ENCODE measurements at places on chromosomes 4 and X.

- DNase-seq, result no peak
Measured at GRCh38 chr4:14701389-14701788, 300.9 kb upstream of the CPEB2 start.

DNA sequence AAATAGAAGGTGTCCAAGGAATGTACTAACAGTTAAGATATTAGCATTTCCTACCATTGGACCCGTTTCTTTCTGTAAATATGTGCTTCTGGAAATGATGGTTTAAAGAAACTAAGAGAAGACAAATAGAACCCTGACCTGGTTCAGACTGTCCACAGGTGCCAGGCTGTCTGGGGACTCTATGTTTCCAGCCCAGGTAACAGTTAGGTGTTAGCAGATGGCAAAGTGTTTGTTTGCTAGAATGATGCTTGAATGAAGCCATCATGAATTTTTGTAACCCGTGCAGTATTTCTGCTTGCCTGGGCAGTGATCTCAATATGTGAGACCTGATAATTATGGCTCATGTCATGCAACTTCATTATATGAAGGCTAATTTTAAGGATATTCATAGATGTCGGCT lies 87.5 kb downstream of the LRRC66 start:
- no peak for DNase-seq

GRCh38 chrX:48681539-48682183 lies 1.9 kb upstream of the WAS start:
- no peak for DNase-seq

DNA sequence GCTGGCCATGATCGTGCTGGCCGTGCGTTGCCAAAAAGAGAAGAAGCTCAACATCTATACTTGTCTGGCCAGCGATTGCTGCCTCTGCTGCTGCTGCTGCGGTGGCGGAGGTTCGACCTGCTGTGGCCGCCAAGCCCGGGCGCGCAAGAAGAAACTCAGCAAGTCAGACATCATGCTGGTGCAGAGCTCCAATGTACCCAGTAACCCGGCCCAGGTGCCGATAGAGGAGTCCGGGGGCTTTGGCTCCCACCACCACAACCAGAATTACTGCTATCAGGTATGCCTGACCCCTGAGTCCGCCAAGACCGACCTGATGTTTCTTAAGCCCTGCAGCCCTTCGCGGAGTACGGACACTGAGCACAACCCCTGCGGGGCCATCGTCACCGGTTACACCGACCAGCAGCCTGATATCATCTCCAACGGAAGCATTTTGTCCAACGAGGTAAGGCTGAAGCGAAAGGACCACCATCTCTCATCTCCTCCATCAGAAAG lies 3.3 kb downstream of the PCDH10 start:
- DNase-seq, result no peak

DNA sequence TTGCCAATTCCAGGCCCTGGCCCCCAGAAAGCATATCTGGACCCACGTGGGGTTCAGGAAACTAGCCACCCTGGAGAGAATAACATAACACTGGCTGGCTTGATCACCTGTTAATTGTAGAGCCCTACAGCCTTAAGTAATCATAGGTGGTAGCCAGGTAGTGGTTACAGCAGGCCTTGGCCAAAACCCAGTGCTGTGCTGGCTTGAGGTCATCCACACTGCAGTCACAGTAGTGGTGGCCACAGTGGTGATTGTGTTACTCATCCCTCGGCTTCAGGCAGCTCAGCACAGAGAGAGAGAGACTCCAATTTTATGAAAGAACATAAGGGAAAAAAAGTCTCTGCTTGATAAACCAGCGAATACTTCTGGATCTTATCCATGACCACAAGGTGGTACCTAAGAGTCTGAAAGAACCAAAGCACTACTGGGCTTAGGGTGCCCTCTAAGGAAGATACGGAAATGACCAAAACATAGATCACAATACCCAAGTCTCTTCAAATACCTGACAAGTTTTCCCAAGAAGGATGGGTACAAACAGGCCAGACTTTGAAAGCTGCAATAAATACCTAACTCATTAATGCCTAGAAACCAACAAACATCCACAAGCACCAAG lies 46.6 kb upstream of the CDX4 start:
- no peak for DNase-seq

DNA sequence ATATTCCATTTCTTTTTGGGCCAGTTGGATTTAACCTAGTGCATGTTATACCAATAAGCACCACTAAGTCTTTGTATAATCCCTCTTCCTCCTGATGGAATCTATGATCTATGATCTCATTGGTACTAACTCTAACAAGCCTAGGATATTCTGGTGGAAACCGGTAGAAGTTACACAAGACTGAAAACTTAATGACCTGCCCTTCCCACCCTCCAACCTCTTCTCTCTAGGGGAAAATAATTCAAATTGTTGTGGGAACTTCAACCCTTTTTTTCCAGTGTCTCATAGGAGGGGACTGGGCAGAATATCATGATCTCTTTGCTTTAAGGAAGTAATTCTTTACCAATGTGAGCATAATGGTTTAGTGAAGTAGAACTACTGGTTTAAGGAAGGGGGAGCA lies 289.5 kb upstream of the BOD1L1 start:
- peak; percentile 64 for DNase-seq

DNA sequence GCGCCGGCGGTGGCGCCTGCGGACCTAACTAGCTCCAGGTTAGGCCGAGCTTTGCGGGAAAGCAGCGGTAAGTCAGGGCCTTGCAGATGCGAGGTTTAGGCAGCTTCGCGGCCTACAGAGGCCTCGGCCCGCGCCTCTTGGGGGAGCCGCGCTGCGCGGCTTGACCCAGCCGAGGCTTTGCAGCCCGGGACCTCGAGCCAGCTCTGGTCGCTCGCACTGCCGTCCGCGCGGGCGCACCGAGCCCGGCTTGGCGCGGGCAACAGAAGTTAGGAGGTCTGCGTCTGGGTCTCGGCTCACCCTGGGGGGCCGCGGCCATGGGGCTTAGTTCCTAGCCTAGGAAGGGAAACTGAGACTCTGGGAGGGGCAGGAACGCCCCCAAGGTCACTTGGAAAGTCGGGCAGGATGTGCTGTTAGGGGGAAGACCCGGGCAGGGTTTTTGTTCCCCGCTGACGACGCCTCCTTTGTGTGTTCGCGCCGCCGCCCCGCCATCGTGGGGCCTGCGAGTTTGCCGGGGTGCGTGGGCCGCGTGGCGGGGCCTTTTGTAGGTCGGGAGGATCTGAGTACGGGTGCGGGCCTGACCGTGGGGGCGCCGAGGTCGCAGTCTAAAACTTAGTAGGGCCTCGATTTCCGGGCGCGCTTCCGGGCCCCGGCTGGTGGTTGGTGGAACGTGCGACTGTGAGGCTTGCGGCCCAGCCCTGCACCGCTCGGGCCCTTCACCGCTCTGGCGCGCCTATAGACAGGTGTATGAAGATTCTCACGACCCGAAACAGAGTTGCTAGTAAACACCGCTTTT lies 482 bp downstream of the RNF4 start:
- peak; percentile 34 for DNase-seq

- DNase-seq, result no peak
Measured at GRCh38 chr4:7782783-7783182, 156.9 kb downstream of the AFAP1 start.

- DNase-seq, result no peak
Measured at GRCh38 chr4:6500481-6501140, 28.2 kb upstream of the PPP2R2C start.

- no peak for DNase-seq
Measured at GRCh38 chrX:15500497-15500966, at the start of gene BMX. Gene BMX, plus strand, starts transcription at chrX:15500807. Its CDS starts 7,547 bp downstream, at chrX:15508354.

DNA sequence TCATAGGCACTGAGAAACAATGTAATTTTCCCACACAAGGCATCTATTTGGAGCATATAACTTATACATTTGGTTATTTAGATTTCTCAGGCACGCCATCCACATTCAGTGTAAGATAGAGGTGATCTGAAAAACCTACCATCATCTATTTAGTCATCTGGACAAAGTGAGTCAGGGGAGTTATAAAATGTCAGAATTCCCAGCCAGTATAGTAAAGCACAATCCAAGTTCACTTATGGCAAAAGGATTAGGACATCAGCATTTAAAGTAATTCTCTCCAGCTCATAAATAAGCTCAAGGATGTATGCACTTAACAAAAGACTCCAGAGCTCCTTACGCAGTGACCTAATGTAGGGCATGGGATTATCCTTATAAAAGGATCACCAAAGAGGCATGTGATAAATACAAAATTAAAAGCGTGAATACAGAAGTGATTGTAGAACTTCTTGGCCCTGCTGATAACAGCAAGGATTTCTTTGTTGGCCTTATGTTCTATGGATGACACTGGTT lies 65.3 kb upstream of the DCLK2 start:
- DNase-seq, result no peak

GRCh38 chr4:37991623-37992410 lies 31.6 kb downstream of the PTTG2 start:
- DNase-seq, result no peak

DNA sequence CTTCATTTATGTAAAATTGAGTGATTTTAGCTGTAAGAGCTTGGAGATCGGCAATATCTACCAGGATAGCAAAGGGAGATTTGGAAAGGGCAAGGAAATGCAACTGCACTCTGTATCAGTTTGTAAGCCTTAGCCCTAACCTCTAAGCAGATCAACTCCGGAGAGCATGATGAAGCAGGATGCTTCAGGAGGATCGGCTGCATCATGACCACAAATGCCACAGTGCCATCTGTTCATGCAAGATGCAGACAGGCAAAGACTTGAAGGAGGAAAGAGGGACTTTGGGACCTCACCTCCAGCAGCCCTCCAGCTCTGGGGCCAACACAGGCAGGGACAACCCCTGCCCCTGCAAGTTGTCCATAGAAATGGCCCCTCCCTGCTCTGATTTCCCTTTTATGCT lies 377.6 kb upstream of the GATB start:
- no peak for DNase-seq

DNA sequence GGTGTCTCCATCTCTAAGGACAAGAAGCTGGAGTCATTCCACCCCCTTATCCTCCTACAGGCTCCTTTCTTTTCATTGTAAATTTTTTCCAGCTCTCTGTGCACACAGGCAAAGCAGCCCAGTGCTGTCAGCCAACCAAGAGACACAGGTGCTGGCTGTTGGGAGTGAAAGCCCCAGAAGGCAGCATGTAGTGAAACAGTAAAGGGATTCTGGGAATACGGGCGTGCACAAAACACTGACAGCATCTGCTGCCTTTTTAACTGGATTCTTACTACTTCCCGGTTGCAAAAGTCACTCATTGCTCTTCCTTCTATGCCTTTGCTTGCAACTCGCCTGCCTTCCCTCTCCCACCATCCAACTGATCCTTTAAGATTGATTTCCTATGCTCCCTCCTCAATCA lies 208.6 kb upstream of the PRPS2 start:
- no peak for DNase-seq

- no peak for DNase-seq
Measured at GRCh38 chr4:41102414-41103092, 111.8 kb downstream of the APBB2 start.

DNA sequence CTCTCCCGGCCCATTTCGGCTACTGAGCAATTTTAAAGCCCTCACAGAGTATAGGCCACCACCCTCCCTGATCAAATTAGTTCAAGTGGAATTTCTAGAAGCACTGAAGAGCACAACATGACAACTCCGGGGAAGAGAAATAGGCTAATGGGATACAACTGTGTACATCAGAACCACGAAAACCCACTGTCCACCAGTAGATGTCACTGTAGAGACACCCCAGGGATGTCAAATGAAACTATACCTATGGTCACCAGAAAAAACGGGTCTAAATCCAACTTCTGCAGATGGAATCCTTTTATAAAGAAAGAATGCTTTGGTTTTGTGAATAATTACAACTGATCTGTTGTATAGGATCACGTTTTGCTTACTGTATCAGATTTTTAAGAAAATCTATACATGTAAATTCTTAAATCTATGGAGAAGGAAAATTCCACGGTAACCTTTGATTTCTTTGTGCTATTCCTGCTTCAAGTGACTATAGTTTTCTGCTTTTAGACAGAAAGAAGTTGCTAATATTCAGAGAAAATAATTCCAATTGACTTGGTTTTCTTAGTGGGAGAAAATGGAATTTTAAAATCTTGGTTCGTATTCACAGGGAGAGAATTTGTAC lies 29.5 kb upstream of the MAP3K15 start:
- peak; percentile 8 for DNase-seq

DNA sequence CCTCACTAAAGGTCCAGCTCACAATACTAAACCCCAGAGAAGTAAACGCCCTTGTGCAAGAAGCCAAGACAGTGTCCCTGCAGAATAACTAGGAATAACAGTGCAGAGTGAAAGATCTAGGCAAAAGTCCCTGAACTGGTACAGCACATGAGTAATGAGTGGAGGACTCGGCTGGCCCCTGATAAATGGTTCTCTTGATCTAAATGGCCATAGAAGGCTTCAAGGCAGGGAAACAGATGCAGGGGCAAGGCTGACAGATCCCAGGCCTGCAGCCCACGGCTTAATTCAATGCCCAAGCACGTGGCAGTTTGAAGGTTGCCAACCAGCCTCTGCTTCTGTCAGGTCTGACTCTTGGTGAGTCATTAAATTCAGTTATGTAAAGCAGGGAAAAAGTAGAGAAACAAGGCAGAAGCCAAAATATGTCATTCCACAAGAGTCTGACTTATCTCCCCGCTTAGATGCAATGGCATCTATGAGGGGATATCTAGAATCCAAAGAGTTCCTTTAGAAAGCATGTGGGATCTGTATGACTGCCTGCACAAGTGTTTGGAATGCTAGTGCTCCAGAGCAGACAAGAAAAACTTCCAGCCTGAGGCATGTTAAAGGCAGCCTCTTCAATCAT lies 121.3 kb downstream of the PRDM5 start:
- DNase-seq, result no peak

DNA sequence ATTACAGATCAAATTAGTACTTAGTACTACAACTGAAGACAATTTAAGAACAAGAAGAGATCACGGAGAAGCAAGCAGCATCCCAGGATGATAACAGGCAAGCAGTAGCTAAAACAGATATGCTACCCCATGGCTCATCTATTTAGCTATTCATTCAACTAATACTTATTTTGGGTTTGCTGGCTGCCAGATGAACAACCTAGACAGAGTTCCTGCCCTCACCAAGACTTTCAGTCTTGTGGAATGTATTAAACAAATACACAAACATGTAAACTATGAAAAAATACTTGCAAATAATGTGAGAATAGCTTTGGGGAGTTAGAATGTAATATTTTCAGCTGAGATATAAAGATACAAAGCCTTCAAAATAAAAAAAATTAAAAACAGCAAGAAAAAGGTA lies 2.4 kb upstream of the CORIN start:
- DNase-seq, result no peak

GRCh38 chr4:69713593-69713992 lies 46.8 kb downstream of the SULT1B1 start:
- peak; percentile 42 for DNase-seq

DNA sequence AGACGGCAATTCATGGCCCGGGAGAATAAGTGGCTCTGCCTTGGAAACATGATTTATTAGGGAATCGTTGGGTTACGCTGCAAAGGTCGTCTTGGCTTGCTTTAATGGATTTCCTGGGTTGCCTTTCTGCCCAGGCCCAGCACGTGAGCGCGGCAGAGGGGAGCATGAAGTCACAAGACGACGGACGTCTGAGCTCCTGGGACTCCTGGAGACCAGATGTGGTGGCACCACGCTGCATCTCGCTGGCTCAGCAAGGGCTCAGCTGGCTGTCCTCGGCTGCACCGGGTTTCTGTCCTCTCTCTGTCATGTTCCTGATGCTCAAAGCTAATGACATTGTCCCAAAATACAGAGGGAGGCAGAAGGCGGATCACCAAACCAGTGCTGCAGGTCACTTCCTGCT lies 61.2 kb downstream of the C4orf50 start:
- DNase-seq, result no peak

- no peak for DNase-seq
Measured at GRCh38 chr4:159101988-159102621, 774 bp upstream of the RAPGEF2 start.
